CD4-positive, alpha-beta T cell treated with Interleukin-15 for 4 hours (primary cell): ENCODE measurements at places on chromosomes 6 and 20.

GRCh38 chr6:14601490-14601889 is 483.9 kb downstream of the CD83 start:
- no peak for DNase-seq

- DNase-seq = no peak
Measured at GRCh38 chr20:31713312-31714273, 9.1 kb downstream of the BCL2L1 start.

- no peak for DNase-seq
Measured at GRCh38 chr20:63963348-63963741, 6.4 kb downstream of the ZNF512B start.

GRCh38 chr6:15063253-15063853 is 182.5 kb upstream of the JARID2 start:
- DNase-seq = no peak

- no peak for DNase-seq
Measured at GRCh38 chr6:80742481-80742880, 636.0 kb downstream of the BCKDHB start.

- DNase-seq = no peak
Measured at GRCh38 chr20:63893999-63894357, 948 bp upstream of the DNAJC5 start.

GRCh38 chr20:49690899-49691620 is 22.6 kb downstream of the B4GALT5 start:
- no peak for DNase-seq

DNA sequence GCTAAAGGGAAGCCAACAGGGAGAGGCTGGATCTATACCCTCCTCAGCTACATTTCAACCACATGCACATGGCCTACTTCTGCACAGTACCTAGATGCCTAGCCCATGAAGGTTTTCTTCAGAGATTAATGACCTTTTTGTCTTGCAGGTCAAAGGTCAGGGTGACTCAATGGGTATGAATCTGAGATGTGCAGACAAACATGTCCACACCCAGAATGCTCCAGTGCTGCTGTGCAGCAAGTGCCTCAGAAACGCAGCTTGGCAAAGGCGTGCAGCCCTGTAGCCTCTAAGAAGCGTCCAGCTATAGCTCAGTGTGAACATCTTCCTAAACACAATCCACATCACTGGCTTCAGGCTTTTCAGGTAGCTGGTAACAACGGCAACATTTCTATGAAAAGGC is 24.4 kb downstream of the MAP1LC3A start:
- DNase-seq = no peak

- no peak for DNase-seq
Measured at GRCh38 chr6:112725541-112726085, 378.5 kb downstream of the RFPL4B start.

- DNase-seq = no peak
Measured at GRCh38 chr6:35911871-35912653, 8.8 kb downstream of the SRPK1 start.

GRCh38 chr6:109008537-109009235 is 86.0 kb downstream of the SESN1 start:
- peak; percentile 24 for DNase-seq

DNA sequence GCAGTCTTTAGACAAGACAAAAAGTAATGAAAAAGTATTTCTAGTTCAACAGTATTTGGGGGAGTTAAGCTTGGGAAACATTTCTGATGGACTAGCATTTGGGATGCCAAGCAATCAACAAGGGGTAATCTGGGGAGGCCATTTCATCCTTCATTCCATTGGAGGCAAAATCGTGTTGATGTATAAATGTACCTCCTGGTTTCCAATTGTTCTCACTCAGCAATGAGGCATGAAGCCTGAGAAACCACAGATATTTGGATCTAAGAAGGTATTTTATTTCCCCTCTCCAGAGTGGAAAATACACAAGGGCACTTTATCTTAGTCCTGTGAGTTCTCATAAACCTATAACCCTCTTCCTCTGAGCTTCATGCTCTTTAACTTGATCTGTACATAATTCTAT is 68.2 kb downstream of the TBX18 start:
- no peak for DNase-seq

DNA sequence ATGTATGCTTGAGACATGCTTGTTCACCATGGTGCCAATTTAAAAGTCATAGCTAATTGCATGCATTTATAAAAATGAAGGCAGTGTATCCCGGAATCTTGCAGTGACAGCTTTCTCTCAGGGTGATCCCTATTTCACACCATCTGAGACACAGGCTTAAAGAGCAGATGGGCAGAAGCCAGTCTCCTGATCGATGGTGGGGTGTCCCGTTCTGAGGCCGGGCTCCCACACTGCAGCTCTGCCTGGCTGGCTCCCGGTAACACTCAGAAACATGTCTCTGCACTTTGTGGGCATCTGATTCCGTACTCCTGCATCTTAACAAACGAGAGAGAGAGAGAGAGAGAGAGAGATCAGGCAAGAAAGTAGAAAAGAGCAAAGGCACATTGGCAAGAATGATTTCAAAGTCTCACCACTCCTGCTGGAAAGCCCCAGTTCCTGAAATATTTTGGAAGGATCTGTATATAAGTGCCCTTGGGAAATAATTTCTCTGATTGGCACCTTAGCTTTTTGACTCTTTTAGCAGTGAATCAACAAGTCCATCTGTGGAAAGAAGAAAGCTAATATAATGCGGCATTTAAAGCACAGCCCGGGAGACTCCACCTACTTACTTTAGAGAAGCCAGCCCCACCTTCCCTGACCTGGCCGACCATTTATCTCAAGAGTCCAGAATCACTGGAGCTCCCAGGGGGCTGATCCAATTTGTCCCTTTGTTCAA is 36.8 kb upstream of the EXOC2 start:
- DNase-seq = no peak

- DNase-seq = no peak
Measured at GRCh38 chr20:10488534-10488933, 53.4 kb downstream of the SLX4IP start.

- DNase-seq = no peak
Measured at GRCh38 chr6:45650524-45651135, 272.9 kb upstream of the SUPT3H start.

DNA sequence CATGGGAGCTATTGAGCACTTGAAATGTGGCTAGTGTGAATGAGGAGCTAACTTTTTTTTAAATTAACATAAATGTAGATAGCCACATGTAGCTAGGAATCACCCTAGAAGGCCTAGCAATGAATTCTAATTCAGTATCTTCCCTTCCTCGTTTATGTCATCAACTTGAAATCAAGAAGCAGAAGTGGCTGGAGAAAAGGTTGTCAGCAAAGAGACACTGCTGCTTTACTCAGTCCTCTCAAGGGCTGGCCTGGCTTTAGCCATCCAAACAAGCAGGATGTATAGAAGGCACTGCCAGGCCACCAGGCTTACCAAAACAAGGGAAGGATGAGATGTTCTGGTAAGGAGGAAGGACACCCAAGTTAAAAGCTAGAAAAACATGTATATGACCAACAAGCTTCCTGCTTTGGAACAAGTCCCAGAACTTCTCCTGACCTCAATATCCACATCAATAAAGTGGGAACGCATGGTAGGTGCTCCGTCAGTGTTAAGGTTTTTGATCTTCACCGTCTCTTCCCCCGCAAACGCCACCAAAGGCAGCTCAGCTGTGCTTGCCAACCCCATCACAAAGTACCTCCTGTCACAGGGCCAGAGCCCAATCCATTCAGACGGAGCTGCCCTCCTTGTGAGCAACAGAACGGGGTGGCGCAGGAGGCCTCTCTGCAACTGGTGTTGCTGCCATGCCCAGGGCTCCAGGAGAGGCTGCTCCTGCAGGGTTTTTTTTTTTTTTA is 235.8 kb upstream of the RIN2 start:
- no peak for DNase-seq

- DNase-seq = no peak
Measured at GRCh38 chr6:42138190-42138589, 4.2 kb downstream of the C6orf132 start.

DNA sequence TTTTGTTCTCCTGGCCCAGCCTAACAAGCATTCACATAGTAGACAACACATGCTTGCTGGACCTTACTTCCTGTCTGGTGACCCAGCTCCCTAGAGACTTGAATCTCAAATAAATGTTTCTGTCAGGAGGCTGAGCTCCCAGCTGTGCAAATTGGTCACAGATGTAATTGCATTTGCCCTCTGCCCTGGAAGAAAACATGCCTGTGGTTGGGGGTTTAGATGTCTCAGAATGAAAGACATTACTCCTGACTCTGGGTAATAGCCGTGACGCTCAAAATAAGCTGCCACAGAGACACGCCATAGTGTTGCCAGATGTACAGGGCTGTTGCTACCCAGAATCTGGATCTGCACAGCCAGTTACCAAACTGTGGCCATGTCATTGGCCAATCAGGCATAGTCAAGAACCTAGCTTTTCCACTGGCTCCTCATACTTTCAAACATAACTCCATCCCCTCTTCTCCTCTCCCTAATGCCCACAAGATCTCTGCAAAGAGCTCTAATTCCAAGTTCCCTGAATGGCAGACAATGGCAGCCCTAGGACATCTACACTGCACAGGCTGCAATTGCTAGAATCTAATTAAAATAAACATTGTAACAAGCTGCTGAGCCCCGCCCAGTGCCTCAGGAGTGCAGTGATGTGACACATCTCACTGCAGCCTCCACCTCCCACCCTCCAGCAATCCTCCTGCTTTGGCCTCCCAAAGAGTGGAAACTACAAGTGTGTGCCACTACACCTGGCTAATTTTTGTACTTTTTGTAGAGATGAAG is 32.8 kb upstream of the GMPR start:
- DNase-seq = no peak

- DNase-seq = no peak
Measured at GRCh38 chr6:7727086-7727945, 1.4 kb downstream of the BMP6 start.

- no peak for DNase-seq
Measured at GRCh38 chr6:85065831-85066230, 301.4 kb upstream of the TBX18 start.

DNA sequence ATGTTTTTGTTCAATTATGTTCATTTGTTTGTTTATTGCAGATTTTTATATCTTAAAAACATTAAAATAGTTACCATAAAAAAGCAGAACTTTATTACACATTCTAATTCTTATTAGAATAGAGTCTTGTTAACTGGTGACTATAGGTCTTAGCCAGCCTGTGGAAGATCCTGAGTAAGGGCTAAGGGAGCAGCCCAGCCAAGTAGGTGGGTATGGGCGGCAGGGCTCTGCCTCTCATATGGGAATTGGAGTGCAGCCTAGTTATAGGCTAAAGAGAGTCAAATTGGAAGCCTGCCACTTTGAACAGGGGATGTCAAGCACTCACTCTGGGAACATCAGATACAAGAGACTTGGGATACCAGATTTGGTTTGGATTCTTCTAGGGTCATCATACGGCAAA is 10.5 kb upstream of the HSF2 start:
- DNase-seq = no peak

- no peak for DNase-seq
Measured at GRCh38 chr6:144588697-144589325, 303.7 kb downstream of the UTRN start.

GRCh38 chr20:49230561-49231133 is 11.4 kb downstream of the DDX27 start:
- DNase-seq = no peak

DNA sequence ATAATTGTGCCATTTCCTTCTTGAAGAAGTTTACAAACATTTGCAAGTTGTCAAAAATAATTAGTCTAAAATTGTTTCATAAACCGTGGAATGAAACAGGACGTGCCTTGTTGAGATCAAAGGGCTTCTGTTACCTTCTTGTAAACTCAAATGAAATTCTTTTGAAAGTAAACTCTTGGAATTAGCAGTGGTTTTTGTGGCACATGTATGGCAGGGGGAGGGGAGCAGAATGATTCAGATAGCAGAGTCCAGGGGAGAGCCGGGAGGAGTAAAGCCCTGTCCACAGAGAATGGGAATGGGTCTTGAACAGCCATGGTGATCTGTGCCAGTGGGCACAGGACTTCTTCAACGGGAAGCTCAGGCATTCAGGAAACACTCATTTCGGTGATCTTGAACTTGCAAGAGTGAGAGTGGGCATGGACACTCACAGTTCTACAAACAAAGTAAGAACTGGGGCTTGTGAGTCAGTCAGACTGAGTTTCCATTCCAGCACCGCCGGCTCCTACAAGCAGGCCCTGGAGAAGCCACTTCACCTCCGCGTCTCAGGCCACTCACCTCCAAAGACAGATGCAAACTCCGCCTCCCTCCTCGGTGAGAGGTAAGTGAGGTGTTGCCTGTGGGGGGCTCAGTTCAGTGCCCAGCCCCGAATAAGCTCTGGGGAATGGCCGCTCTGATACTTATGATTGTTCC is 143.1 kb downstream of the CDH26 start:
- DNase-seq = no peak

GRCh38 chr6:44128020-44128917 is 915 bp downstream of the TMEM63B start:
- DNase-seq = no peak

DNA sequence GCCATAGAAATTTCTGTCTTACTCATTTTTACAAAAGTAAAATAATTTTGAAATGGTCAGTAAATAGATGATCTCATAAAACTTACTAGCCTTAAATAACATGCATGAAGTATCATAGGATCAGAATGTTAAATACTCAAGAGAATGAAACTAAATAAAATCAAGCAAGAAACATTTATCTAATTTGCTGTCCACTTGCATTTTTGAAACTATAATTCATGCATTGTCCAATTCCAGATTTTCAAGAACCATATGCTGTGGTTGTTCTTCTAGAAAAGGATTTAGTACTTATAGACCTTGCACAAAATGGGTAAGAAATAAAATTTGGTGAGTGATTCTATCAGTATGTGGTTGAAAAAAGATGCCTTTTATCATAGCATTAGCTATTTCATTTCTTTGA is 107.0 kb downstream of the STXBP5 start:
- no peak for DNase-seq

DNA sequence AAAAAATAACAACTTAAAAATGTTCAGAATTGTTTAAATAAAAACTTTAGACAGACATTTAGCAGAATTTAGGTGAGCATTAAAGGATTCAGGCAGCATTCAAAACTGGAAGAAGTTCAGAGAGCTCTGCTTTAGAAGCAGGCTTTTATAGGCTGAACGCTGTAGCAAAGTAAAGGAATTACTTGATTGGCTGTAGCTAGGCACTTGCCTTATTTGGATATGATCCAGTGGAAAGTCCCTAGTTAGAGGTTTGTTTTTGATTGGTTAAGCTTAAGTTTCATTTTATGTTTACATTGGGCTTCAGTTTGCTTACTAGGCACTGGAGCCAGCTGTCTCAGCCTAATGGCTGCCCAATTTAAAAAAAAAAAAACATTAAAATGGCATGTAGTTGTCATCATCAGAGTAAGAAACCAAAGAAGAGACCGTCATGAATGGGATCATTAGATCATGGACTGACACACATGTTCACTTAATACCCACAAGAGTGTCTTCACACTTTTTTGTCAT is 65.1 kb downstream of the CBFA2T2 start:
- DNase-seq = peak; percentile 89

DNA sequence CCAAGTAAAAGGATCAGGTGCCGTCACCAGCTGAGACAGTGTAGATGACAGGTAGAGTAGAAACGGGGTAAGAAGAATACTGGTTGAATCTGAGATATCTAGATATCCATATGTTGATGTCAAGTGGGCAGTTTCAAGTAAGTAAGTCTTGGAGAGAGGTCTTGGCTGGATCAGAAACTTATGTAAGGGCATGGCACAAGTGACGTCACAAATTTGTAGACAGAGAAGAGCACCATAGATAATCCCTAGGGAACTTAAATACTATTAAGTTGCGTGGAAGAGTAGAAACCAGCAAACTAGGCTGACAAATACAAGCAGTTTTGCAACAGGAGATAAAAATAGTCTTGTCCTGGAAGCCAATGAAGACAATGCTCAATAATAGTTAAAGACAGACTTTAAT is 123.2 kb downstream of the KHDRBS2 start:
- no peak for DNase-seq
